ENCODE measurements at places on chromosomes 13 and 19. TPM values are rescaled to one million over a fixed set of nuclear protein-coding genes. Genes with fewer than 3 reads are reported as not detected.

C1QTNF9 gene
- polyA plus RNA-seq = not detected

EMC10 gene
- polyA plus RNA-seq = 34.5 TPM

CEACAM3 gene
- polyA plus RNA-seq = not detected

DENND1C gene
- 1.2 TPM for polyA plus RNA-seq

RNF17 gene
- 0.90 TPM for polyA plus RNA-seq

KANK2 gene
- 17.4 TPM for polyA plus RNA-seq

SIGLECL1 gene
- not detected for polyA plus RNA-seq

MISP gene
- not detected for polyA plus RNA-seq

GTF3A gene
- polyA plus RNA-seq = 161 TPM

AMH gene
- 23.6 TPM for polyA plus RNA-seq

DNA sequence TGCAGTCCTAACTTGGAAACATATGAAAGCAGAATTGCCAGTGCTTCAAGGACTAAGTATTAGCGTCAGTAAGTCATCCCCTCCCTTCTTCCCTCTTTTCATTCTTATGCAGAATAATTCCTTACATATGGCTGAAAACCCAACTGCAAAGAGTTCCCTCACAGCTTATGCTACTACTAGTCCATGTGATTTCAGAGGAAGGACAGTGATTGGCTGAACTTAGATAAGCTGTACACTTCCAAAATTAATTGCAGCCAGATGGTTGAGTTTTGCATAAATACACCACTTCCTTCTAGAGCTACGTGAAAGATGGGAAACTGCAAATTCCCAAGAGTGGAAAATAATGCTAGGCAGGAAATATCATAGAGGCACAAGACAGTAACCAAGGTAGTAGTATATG lies 730.4 kb downstream of the OLFM4 start:
- no peak for DNase-seq

DNA sequence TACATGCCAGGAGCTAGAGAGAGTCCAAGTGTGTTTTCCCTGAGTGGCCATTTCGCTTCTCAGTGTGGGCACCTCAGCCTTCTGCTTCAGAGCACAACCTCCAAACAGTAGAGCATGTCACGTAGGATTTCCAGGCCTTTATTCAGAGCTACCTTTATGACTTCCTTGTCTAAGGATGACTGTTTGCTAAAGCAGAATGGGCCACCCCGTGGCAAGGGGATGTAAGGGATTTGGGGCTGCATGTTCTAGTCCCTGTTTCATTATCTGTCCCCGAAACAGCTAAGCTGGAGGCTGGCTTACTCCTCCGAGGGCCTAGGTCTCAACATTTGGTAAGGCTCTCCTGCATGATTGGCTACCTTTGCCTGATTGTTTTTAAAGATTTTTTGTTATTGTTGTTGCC lies 6.0 kb downstream of the RNASEH2B start:
- DNase-seq = peak; percentile 25

- DNase-seq = no peak
Measured at GRCh38 chr19:17484520-17485185, 14.3 kb downstream of the SLC27A1 start.

- no peak for DNase-seq
Measured at GRCh38 chr19:43724896-43725295, 9.0 kb downstream of the IRGC start.

DNA sequence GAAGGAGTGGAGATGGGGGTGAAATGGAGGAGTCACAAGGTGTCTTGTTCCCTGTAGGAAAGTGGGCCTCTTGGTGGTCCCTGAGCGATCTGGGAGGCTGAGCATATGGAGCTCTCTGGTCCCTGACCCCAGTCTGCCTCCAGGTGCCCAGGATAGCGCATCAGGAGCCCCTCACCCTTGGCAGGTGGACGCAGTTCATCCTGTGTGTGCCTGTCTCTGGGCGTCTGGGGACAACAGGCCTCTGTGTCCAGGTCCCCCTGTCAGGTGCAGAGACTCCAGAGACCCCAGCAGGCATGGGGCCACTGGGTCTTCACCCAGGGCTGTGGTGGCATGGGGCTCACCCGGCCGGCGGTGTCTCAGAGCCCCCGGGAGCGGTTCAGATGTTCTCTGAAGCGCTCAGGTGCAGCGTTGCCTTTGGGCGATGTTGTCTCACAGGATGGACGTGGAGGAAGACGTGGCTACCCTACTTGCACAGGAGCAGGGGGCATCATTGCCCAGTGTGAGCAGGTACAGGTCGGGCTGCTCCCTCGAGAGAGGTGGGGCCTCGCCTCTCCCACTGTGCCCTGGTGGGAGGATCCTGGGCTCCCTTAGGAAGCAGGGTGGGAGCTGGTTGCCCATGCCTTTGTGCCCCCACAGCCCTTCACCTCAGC lies 58.1 kb upstream of the TPM4 start:
- DNase-seq = no peak

DNA sequence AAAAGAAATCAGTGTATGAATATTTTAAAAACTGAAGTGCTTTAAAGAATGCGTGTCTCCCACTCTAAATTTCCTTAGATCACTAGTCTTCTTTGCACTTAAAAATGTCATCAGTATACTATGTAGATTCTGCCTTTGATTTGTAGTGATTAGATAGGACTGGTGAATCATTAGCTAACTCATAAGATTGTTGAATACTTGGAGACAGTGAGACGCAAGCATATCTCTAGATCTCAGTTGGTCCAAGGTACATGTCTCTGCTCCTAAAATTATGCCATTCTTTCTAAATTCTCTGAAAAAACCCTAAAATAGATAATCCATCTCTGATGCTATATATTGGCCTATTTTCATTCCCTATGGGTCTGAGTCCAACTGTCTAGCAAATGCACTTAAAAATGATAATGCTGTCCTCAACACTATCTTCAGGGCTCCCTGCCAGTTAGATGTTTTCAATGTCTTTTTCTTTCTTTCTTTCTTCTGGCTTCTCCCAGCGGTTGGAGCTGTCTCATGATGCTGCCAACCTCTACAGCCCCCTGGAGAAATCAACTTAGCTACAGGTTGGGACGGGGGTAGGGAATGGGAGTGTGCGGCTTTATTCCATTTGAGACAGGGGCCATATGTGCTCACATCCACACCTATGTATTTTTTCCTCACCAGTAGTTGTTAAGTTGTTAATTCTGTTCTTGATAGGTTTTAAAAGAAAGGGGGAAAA lies 301.0 kb downstream of the NDFIP2 start:
- DNase-seq = no peak

DNA sequence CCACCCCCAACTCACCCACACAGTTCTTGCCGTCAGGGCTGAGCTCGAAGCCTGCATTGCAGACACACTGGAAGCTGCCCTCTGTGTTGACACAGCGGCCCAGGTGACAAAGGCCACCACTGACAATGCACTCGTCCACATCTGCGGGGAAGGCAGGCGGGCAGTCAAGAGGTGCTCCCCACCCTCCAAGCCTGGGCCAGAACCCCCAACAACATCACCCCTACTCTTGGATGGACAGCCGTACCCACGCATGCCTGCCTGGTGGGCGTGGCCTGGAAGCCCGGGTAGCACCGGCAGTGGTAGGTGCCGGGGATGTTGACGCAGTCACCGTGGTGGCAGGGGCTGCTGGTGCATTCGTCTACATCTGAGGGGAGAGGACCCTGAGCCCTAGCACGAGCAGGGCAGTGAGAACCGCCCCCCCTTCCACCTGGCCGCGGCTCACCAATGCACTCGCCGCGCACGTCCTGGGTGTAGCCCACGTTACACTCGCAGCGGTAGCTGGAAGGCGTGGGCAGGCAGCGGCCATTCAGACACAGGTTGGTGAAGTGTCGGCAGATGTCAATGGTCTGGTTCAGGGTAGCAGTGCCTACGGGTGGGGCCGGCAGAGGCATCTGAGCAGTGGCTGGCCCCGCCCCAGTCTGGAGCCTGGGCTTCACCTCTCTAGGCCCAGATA lies 13.3 kb downstream of the FBN3 start:
- DNase-seq = no peak

GRCh38 chr13:85140192-85140591 lies 659.0 kb downstream of the SLITRK6 start:
- no peak for DNase-seq

DNA sequence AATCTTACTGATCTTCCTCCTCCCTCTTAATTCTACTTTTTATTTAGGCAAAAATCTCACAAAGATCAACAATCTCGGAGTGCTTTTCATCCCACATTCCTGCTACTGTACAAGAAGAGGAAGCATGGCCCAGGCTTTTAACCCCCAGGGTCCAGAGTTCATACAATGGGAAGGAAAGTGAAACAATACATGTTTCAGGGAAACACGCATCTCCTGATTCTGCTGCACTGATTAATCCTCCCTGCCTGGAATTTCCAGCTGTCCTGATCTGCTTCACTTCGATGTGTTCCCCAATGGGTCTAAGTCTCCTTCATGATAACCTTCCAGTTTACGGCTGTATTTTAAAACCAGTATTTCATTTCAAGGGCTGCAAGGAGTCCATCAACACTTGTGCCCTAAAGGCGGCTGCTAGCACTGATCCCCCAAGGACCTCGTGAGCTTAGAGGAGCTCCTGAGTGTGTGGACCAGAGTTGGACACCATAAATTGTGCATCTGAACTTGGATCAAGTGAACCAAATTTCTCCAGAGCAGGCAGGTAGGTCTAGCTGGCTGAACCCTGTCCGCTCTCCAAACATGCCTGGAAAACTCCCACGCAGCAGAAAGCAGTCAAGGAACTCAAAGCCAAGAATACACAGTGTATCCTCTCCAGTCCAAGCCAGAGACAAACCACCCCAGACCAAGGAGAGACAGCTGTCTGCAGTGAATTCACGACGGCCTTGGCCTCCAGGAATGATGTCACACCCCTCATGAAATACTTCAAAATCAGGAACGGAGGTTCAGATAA lies 44.3 kb downstream of the COL4A1 start:
- no peak for DNase-seq

GRCh38 chr19:45809643-45810159 lies 5.4 kb downstream of the RSPH6A start:
- DNase-seq = peak; percentile 53

DNA sequence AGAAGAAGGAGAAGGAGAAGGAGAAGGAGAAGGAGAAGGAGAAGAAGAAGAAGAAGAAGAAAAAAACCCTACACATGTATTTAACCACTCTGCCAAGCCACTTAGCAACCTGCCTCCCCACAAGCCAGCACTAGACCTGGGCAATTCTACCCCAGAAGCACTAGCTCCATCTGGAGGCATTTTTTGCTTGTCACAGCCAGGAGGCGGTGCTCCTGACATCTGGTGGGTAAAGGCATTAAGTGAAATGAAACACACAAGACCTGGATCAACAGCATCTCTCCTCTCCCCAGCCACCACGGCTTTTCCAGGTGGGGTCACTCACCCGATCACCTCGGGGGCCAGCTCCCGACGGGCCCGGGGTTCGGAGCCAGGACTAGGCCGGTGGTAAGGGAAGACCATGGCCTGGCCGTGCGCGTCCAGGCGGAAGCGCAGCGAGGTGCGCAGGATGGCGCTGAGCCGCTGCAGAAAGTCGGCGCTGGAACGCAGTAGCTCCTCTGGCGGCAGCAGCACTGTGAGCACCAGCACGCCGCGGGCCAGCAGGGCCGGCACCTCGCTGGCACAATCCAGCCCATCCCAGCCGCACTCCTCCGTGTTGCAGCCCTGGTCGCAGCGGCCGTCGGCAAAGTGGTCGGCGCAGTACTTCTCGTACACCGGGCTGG lies 26.9 kb downstream of the NOTCH3 start:
- DNase-seq = peak; percentile 24

- no peak for DNase-seq
Measured at GRCh38 chr13:50261130-50261901, 246.1 kb downstream of the KCNRG start.

- DNase-seq = no peak
Measured at GRCh38 chr13:108350579-108350978, 81.1 kb downstream of the TNFSF13B start.

DNA sequence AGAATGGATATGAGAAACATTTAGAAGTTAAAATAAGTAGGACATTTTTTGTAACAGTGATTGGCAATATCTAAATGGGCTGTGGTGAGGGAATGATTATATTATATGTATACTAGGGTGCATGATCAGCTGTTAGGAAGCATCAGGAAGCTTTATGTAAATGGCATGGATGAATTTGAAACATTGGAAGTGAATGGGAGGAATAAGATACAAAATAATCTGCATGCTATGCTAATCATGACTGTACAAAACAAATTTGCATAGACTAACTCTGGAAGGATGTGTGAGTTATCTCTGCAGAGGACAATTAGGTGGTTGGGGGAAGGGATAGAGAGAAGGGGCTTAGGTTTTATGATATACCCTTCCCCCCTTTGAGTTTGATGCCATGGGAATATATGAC lies 156.5 kb downstream of the MTUS2 start:
- DNase-seq = no peak

DNA sequence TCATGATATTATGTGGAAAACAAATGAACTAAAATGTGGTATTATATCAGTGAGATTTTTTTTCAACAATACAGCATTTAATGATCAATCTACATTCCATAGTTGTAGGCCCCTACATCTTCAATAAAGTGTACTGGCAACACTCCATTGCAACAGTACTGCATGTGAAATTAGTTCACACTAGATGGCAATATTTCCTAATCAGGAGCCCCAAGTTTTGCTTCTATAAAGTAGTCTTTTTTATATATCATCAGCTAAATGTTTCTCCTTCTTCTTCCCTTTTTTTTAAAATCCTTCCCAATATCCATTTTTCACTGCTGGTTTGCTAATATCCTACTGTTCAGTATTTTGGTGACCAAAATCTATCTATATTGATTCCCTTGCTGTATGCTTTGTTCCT lies 528.3 kb upstream of the ATXN8OS start:
- no peak for DNase-seq

DNA sequence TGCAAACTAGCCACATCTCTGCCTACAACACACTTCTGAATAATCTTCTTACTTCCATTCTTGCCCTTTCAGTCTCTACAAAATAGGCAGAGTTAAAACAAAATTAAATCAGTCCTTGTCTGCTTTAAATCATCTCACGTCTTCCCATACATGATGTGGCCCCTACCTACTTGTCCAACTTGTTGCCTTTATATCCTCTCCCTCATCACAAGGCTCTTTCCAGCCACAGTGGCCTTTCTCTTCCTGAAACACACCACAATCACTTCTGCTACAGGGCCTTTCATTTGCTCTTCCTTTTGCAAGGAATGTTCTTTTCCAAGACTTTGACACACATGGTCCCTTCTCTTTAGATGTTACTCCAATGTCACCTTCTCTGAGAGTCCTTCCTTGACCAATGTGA lies 1.7 kb downstream of the RBM26 start:
- DNase-seq = no peak

DNA sequence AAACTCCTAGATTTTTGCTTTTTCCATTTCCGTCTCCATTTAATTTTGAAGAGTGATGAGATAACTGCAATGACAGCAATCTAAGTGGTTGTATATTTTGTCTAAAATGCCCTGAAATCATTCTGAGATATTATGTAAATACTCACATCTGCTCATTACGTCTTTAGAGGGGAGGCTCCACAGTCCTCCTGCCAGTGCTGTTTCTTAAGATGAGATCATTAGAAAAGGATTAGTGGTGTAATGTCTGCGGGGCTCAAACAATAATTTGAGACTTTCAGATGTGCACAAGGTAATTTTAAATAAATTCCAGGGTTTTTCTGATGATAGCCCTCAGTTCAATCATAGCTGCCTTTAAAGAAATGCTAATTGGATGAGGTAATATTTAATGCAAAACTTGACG lies 437.9 kb downstream of the FOXO1 start:
- no peak for DNase-seq

- DNase-seq = no peak
Measured at GRCh38 chr13:52348071-52348470, 57.9 kb downstream of the THSD1 start.

Measured in K562 (cell line).